ENCODE measurements at places on chromosomes 6 and 20.

GRCh38 chr6:20338156-20338555 is 63.5 kb upstream of the E2F3 start:
- no peak for DNase-seq

GRCh38 chr6:126210398-126211075 is 129.4 kb upstream of the CENPW start:
- DNase-seq: no peak

- no peak for DNase-seq
Observed at GRCh38 chr6:164469276-164469949, 840.0 kb downstream of the C6orf118 start.

GRCh38 chr6:38141085-38141484 is 321.6 kb downstream of the ZFAND3 start:
- no peak for DNase-seq

- no peak for DNase-seq
Observed at GRCh38 chr20:37529214-37529967, 1.7 kb upstream of the BLCAP start.

GRCh38 chr6:127267646-127268625 is 1.3 kb downstream of the RNF146 start:
- no peak for DNase-seq

GRCh38 chr20:31675828-31676608 is 38.3 kb downstream of the COX4I2 start:
- DNase-seq: no peak

- no peak for DNase-seq
Observed at GRCh38 chr6:92790381-92790780, 629.0 kb downstream of the EPHA7 start.

GRCh38 chr6:2920671-2921112 is 17.6 kb upstream of the SERPINB9 start:
- DNase-seq: no peak

DNA sequence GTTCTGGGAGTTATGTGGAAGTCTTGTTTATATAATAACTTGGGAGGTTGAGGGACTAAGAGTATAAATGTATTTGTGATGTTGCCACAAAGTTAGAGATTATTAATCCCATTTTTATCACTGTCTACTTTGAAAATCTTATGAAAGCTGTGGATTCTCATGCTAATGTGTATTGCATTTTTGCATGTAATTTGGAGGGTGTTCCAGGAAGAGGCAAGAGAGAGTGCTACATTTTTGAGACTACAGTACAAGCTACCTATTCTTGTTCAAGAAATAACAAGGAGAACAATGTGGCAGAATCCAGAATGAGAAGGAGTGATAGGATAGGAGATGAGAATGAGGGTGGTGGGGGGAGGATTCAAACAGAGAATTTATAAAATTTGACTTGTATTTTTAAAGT is 34.9 kb downstream of the VTA1 start:
- no peak for DNase-seq

DNA sequence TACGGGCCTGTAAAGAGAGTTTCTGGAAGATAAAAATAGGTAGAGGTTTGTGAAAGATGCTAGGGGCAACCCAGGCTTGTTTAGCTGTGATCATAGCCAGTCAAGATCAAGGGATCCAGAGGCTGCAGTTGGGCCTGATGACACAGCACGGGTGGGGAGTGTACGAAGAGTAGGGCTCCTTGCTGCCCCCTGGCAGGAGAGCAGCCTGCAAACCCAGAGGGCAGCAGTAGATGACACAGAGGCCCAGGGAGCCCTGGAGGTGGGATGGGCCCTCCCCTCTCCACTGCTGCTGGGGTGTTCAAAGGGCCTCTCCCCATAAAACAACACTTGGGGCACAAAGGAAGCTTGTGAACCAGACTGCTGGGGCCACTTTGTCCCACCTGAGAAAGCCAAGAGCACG is 47.2 kb downstream of the VEGFA start:
- no peak for DNase-seq

- no peak for DNase-seq
Observed at GRCh38 chr6:4370066-4370465, 234.7 kb upstream of the ECI2 start.

- no peak for DNase-seq
Observed at GRCh38 chr6:3228046-3228671, 706 bp upstream of the TUBB2B start.

DNA sequence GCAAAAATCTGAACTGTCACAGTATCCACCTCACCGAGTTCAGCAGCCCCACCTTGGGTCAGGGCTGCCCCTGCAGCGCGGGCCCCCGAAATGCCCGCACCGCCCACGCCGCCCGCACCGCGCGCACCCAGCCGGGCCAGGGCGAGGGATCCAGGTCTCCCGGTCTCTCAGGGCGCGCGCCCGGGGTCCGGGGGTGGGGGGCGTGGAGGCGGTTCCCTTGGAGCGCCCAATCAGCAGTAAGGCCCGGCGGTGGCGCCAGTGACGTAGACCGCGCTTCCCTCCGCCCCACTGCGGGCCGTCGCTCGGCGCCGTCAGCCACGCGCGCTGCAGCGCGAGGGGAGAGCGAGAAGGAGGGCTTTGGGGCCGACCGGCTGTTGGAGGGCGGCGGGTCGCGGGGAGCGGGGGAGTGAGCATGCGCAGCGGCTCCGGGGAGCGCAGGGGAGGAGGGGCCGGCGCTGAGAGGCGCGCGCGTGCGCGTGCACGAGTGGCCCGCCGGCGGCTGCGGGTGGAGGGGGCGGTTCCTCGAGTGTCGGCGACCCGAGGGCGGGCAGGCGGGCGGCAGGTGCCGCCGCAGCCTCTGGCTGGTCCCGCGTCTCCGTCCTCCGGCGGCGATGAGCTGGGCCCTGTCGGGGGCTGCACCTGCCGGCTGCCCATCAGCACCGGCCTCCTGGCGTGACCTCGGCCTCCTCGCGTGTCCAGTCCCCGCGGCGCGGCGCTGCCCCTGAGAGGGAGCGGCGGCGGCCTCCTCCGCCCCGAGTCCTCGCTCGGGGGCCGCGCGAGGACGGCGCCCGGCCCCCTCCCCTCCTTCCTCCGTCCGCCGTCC is at the start of gene TMEM170B:
TSS of gene TMEM170B (plus strand) at position 521 of the 823 bp plus-strand sequence. CDS start 529 bp downstream, outside the sequence.
- DNase-seq: peak; percentile 87

GRCh38 chr6:31689249-31690110 is 8.6 kb upstream of the LY6G5C start:
- no peak for DNase-seq

DNA sequence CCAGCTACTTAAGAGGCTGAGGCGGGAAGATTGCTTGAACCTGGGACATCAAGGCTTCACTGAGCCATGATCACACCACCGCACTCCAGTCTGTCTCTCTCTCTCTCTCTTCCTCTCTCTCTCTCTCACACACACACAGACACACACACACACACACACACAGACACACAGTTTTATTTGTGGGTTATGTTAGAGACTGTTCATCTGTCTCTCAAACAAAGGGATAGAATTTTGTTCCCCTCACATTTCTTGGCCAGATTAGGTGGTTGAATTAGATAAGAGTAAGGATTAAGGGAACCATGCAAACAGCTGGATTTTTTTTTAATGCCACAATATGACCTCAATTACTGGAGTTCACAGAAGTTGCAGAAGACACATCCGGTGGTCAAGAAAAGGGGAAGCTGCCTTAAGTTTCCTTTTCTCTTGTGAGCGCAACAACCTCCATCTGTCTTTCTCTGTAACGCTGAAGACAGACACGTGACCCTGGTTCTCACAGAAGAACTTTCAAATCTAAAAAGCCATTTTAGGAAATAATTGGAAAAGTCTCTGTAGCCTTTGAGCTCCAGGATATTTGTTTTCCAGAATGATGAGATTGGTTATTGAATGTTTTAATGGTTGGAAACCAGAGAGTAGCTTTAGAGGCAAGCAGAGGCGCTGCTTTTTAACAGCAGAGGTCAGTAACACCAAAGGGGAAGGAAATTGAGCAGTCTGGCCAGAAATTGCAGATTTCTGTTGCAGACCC is 32.9 kb upstream of the LGSN start:
- no peak for DNase-seq

- DNase-seq: no peak
Observed at GRCh38 chr6:6557886-6558285, 30.6 kb upstream of the LY86 start.

DNA sequence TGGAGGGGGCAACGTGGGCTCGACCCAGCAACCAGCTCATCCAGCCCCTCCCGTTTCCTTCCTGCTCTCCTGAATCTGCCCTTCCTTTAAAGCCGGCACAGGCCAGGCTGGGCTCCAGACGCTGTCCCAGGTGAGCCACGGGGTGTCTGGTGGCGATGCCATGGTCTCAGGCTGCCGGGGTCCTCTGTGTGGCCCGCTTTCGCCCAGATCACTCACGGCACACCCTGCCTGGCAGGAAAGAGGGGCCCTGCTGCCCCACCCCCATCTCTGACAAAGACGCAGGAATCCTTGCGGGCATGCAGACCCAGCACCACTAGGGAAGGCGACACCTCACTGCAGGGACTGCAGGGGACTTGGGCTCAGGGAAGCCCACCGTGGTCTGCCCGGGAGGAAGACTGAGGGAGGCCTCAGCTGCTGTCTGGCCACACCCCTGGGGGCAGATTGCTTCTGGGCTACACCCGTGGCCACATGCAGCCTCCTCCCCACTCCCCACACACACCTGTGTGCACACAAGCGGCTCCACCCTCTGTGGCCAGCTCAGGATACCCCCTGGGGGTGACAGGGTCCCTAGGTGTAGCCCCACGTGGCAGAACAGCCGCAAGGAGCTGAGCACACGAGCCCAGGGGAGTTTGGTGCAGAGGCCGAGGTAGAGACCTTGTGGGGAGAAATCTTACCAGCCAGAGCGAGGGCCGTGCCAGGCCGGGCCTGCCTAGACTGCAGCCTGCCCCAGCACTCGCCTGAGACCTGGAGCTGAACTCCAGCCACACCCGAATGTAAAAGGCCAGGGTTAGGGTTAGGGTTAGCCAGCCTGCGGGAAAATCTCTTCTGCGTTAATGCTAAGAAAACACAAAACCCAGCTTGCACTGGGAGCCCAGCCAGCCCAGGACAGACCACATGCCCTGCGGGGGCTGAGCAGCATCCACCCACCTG is 104.6 kb downstream of the DLL1 start:
- DNase-seq: no peak

DNA sequence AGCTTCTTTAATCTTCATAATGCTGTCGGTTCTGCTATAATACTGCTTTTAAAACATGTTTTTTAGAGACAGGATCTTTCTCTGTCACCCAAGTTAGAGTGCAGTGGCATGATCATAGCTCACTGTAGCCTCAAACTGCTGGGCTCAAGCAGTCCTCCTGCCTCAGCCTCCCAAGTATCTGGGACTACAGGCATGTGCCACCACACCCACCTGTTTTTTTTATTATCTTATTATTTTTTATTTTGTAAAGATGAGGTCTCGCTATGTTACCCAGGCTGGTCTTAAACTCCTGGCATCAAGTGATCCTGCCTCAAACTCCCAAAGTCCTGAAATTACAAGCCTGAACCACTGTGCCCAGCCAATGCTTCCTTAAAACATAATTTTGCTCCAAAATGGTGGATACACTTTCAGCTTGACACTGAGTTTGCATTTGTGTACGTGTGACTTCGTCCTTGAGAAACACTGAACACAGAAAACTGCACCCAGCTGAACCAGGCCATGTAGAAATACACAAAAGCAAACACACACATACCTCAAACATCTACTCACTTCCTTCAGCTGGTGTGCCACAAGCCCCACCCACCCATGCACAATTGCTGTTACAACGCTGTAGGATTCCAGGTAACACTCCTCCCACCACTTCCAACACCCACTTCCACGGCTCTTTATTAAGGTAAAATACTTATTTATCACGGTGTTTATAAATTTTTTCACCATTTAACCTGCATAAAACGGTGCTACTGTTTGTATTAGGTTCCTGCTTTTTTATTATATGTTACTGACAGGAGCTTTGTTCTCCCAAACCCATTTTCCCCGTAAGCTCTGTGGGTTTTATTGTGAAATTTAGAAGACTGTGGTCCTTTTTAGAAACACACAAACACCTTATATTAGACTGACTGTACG is 109.1 kb downstream of the TSHZ2 start:
- DNase-seq: no peak

GRCh38 chr20:23441850-23442313 is 2.4 kb downstream of the CSTL1 start:
- DNase-seq: peak; percentile 20

- DNase-seq: no peak
Observed at GRCh38 chr6:36068586-36068985, 41.0 kb downstream of the MAPK14 start.

- DNase-seq: no peak
Observed at GRCh38 chr20:14622796-14623195, 285.4 kb upstream of the FLRT3 start.
